Mesothelial cell of epicardium (in vitro differentiated cells): ENCODE measurements at places on chromosomes 1 and 21. TPM values are rescaled to one million over a fixed set of nuclear protein-coding genes. Genes with fewer than 3 reads are reported as not detected.

CA6 gene
- not detected in 3 replicates for total RNA-seq

LCA5L gene
- 0.86 to 1.6 TPM (median 1.3 TPM) in 3 replicates for total RNA-seq

FAM110D gene
- total RNA-seq, result 0.58 to 0.84 TPM (median 0.69 TPM) in 3 replicates

FTCD gene
- 8.8 to 12.5 TPM (median 9.6 TPM) in 3 replicates for total RNA-seq

OR11L1 gene
- not detected in 3 replicates for total RNA-seq

PDC gene
- total RNA-seq, result not detected in 3 replicates

GSTM3 gene
- total RNA-seq, result 49.7 to 57.9 TPM (median 55.2 TPM) in 3 replicates

DNA sequence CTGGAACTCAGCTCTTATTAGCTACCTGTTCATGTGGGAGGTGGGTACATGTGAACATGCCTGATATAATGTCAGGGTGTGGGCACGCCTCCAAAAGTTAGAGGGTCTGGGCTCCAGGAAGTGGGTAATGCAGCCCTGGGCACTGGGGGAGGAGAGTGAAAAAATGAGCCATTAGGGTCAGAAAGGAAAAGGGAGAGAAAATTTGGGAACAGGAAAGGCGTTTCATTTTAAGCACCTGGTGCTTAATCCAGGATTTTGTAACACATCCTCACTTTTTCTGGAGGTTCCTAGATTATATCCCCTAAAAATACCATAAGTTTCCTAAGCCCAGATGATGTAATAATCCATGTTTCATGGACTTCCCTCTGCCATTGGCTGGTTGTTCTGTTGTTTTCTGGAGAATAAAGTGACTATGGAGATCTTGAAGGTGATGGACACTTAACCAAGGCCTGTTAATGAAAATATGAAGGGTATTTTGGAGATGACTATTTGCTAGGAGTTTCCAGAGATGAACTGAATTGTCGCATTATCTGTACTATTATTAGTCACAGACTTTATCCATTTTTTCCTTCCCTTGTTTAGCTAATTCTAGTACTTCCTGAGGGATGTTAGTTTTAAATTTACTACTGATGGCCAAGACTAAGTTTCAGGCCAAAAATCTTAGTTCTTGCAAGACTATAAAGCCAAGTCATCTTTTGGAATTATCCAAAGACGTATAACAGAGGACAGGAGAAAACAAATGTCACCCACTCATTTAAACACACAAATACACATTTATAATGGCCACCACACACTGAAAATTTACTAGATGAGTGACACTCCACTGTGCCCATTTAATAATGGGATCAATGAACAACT, 24.4 kb upstream of the TARBP1 start:
- no peak for DNase-seq
- H3K4me1 ChIP-seq, result peaks cover 29% of the 10 kb centered on the region
- no peak overlapping the region for H3K27ac ChIP-seq
- H3K36me3 ChIP-seq, result no peaks in the 10 kb centered on the region
- no peaks in the 10 kb centered on the region for H3K27me3 ChIP-seq

- H3K4me3 ChIP-seq, result no peak overlapping the region
- H3K36me3 ChIP-seq, result no peaks in the 10 kb centered on the region
- DNase-seq, result no peak
- no peak overlapping the region for H3K27ac ChIP-seq
- no peaks in the 10 kb centered on the region for H3K4me1 ChIP-seq
These were observed 27.0 kb downstream of the TBX15 start for GRCh38 chr1:118961156-118961555.

DNA sequence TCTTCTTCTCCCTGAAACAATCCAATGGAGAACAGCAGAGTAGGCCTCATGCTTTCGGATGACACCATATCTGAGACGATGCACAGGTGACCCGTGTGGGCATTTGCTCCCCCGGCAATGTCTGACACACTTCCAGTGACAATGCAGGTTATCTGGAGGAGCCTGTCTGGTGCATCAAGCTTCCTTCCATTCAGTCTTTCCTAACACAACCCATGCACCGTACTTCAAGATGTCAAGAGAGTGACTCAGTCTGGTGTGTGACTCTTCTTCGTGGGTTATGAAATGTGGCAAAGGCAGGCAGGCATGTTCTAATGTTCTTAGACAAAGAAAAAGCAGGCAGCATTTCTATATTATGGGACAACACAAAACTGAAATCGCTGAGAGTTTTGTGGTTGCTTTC, 159.1 kb downstream of the EDEM3 start:
- DNase-seq, result no peak
- H3K4me1 ChIP-seq, result peaks cover 53% of the 10 kb centered on the region
- no peaks in the 10 kb centered on the region for H3K27me3 ChIP-seq

DNA sequence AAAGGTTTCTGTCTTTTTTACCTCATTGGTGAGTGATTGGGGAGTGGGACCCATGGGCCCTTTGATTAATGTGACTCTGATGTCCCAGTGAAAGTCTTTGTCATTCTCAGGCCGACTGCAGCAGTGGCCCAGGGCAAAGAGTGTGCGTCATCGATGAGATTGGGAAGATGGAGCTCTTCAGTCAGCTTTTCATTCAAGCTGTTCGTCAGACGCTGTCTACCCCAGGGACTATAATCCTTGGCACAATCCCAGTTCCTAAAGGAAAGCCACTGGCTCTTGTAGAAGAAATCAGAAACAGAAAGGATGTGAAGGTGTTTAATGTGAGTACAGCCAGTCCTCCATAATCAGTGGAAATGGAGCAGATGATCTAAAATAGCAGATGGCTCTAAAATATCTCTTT, 19.4 kb downstream of the NTPCR start:
- no peaks in the 10 kb centered on the region for H3K27me3 ChIP-seq
- peaks cover 59% of the 10 kb centered on the region for H3K36me3 ChIP-seq
- H3K4me1 ChIP-seq, result peaks cover 19% of the 10 kb centered on the region

DNA sequence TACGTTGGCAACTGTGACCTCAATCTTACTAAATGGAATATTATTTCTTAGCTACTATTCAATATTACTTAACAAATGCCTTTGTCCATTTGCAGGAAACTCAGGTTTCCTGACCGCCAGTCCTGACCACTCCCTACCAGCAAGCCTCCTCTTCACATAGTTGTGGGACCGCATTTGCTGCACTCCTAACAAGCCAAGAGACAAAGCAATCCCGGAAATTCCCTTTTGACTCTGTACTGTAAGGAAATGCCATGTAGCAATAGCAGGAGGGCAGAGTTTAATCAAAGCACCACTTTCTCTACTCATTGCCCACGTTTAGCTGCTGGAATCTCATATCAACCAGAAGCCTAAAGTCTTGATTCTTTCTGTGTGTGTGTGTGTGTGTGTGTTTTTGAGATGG, 28.1 kb upstream of the ACBD6 start:
- H3K4me3 ChIP-seq, result no peak overlapping the region
- no peaks in the 10 kb centered on the region for H3K27me3 ChIP-seq
- H3K36me3 ChIP-seq, result no peaks in the 10 kb centered on the region
- no peak for DNase-seq

DNA sequence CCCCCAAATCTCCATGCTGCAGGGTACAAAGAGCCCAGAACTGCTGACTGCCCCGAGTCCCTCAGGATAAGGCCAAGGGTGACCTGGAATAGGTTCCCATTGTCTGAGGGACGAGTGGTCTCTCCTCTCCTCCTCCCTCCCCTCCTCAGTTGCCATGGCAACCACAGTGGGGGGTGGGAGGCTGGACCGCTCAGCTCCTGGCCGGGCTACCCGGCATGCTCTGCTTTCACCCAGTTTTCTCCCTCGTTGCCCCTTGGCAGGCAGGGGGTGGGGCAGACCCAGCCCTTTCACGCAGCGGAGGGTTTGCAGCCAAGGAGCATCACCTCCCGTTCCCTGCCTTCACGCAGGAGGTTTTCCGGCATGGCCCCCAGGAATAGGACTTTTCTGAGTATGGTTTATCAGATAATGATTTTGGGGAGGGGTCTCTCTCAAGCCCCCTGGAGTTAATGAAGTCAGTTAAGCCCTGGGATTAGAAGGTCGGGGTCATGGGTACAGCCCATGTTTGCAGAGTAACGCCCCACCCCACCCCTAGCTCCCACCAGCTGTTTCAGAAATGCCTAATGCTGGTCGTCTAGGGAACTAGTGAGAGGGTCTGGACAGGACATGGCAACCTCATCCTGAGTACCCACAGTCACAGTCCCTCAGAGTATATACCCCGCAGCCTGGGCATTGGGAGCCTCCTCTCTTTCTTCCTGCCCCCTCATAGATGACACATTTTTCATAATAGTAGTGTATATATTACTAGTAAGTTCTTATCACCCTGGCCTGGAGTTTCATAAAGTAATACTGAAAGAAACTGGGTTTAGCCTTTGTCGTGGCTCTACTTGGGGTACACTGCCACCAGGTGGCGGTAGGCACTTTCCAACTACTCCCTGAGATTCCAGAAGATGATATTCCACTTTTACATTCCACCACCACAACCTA, 20.7 kb downstream of the C1QB start:
- H3K4me1 ChIP-seq, result peaks cover 23% of the 10 kb centered on the region
- no peak overlapping the region for H3K4me3 ChIP-seq
- H3K27ac ChIP-seq, result no peak overlapping the region
- H3K36me3 ChIP-seq, result no peaks in the 10 kb centered on the region

GRCh38 chr1:189708674-189709073, 769.0 kb downstream of the BRINP3 start:
- H3K36me3 ChIP-seq, result no peaks in the 10 kb centered on the region
- peaks cover 18% of the 10 kb centered on the region for H3K27me3 ChIP-seq
- no peaks in the 10 kb centered on the region for H3K4me1 ChIP-seq
- H3K27ac ChIP-seq, result no peak overlapping the region

- H3K4me1 ChIP-seq, result peaks cover 17% of the 10 kb centered on the region
- no peaks in the 10 kb centered on the region for H3K27me3 ChIP-seq
- H3K36me3 ChIP-seq, result no peaks in the 10 kb centered on the region
- DNase-seq, result peak; percentile 30
- no peak overlapping the region for H3K4me3 ChIP-seq
These were observed 22.3 kb upstream of the LRP8 start for GRCh38 chr1:53349968-53350852.

GRCh38 chr1:233613252-233614172, at the start of gene KCNK1:
KCNK1 (plus strand) TSS chr1:233614106; CDS start chr1:233614172, 66 bp downstream.
- peaks cover 8% of the 10 kb centered on the region for H3K27me3 ChIP-seq
- peaks cover 39% of the 10 kb centered on the region for H3K4me1 ChIP-seq
- peaks cover 3% of the 10 kb centered on the region for H3K36me3 ChIP-seq
- DNase-seq, result peak; percentile 58
- peak within 1 kb of the TSS; percentile 94 for H3K4me3 ChIP-seq
- peak within 1 kb of the TSS; percentile 98 for H3K27ac ChIP-seq

- no peaks in the 10 kb centered on the region for H3K36me3 ChIP-seq
- DNase-seq, result no peak
- H3K27ac ChIP-seq, result no peak overlapping the region
- H3K4me1 ChIP-seq, result peaks cover 19% of the 10 kb centered on the region
These were observed 6.5 kb downstream of the S100A9 start for GRCh38 chr1:153364156-153364555.

DNA sequence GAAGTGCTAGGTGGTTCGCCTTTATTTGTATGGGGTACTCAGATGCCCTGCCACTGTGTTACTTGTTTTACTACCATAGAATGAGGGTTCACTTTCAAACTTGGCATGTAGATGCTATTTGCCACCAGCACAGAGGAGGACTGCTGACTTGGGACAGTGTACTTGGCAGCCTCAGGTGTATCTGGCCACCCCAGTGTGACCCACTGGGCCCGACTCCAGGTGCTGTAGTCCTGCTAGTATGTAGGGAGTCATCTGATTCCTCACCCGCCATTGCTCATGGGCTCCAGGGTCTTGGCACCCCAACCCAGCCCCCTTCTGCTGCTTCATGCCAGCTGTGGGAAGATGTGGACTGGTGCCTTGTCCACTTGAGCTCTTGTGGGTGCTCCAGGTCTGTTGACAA, 40.0 kb downstream of the ZNF678 start:
- peaks cover 59% of the 10 kb centered on the region for H3K36me3 ChIP-seq
- H3K4me1 ChIP-seq, result no peaks in the 10 kb centered on the region
- no peaks in the 10 kb centered on the region for H3K27me3 ChIP-seq
- no peak overlapping the region for H3K27ac ChIP-seq
- H3K4me3 ChIP-seq, result no peak overlapping the region

DNA sequence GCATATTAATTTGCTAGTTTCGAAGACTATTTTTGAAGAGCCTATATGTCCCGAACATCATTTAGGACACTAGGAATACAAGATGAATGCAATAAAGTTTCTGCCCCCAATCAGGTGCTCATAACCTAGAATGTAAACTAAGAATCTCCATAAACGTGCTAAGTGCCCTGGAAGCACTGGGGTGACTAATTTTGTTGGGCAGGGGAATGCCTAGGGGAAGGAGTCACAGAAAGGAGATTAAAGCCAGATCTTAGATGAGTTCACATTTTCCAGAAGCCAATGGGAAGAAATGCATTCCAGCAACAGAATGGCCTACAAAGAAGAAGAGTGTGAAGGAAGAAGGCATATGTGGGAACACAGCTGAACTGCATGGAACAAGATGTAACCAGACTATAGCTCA, 19.5 kb downstream of the SCYL3 start:
- peaks cover 69% of the 10 kb centered on the region for H3K36me3 ChIP-seq
- H3K27me3 ChIP-seq, result no peaks in the 10 kb centered on the region
- H3K27ac ChIP-seq, result no peak overlapping the region
- no peak for DNase-seq
- H3K4me1 ChIP-seq, result peaks cover 18% of the 10 kb centered on the region

DNA sequence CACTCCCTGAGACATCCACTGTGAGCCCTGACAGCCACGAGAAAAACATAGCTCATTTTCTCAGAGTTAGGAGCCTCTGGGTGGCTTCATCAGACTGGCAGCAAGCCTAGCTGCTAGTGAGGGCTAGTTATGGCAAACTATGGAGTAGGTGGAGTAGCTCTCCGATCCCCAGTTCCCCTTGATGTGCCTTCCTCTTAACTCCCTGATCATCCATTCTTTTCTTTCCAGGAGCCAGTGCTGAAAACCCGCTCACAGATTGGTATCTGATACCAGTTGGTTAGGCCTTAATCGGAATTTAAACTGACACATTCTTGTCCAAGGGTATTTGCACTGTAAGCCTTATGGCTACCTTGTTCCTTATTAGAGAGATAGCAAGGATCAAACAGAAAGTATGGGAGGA, 31.4 kb upstream of the PAXBP1 start:
- peaks cover 6% of the 10 kb centered on the region for H3K27me3 ChIP-seq
- no peak overlapping the region for H3K4me3 ChIP-seq
- no peak overlapping the region for H3K27ac ChIP-seq
- peaks cover 15% of the 10 kb centered on the region for H3K4me1 ChIP-seq
- DNase-seq, result no peak

GRCh38 chr1:168285521-168285790, 4.8 kb downstream of the TBX19 start:
- DNase-seq, result no peak
- peak overlapping the region; percentile 39 for H3K27ac ChIP-seq
- peaks cover 17% of the 10 kb centered on the region for H3K4me1 ChIP-seq
- H3K4me3 ChIP-seq, result no peak overlapping the region
